Ovary (tissue), 10 donors: ENCODE measurements at places on chromosomes 4 and X. TPM values are rescaled to one million over a fixed set of nuclear protein-coding genes. Genes with fewer than 3 reads are reported as not detected.

- H3K4me3 ChIP-seq: peak within 1 kb of the TSS; percentile 93
- no peaks in the 10 kb centered on the region for H3K27me3 ChIP-seq
- DNase-seq: peak; percentile 95
Measured at GRCh38 chr4:183444214-183445096, at the start of gene CDKN2AIP. TSS of gene CDKN2AIP (plus strand) at chr4:183444636. CDS start at chr4:183444798, 162 bp downstream.

DNA sequence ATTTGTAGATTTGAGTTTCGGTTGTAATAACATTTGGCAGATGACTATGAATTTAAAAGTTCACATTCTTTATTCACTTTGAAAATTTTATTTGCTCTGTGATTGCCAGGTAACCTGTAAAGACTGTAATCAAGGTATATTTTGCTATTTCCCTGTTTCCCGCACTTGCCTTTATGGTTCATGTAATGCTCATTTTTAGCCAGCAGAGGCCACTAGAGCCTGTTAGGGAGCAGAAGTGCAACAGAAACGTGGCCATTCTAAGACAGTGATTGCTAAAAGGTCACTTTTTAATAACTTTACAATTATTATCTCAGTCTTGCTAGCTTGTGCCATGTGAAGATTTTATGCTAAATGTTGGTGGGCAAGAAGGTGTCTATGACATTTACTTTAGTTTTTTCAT, 12.4 kb downstream of the YIPF6 start:
- no peak overlapping the region for H3K4me3 ChIP-seq
- peaks cover 1% of the 10 kb centered on the region for H3K27me3 ChIP-seq
- peak; percentile 30 for DNase-seq
- no peaks in the 10 kb centered on the region for H3K36me3 ChIP-seq
- no peak overlapping the region for H3K27ac ChIP-seq

DNA sequence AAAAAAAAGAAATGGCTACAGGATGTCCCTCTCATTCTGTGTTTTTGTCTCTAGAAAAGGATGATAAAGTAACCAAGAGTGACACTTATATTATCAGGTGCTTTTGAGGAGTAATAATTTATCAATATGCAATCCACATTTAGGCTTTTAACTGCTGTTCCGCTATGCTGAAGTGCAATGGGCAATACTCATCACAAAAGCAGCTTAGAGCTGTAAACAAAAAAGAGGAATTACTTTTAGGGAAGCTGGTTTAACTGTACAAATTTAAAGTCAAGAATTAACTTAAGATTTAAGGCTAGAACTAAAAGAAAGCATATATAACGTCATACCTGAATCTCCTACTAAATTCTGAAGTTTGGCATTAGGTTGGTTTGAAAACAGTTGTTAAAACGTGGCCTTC, 93.5 kb upstream of the DDX3X start:
- no peak overlapping the region for H3K27ac ChIP-seq
- no peak for DNase-seq
- H3K4me3 ChIP-seq: no peak overlapping the region
- H3K4me1 ChIP-seq: no peaks in the 10 kb centered on the region

- no peak for DNase-seq
- no peaks in the 10 kb centered on the region for H3K36me3 ChIP-seq
- no peak overlapping the region for H3K4me3 ChIP-seq
- no peaks in the 10 kb centered on the region for H3K4me1 ChIP-seq
- no peaks in the 10 kb centered on the region for H3K27me3 ChIP-seq
Measured at GRCh38 chr4:115128037-115128436, 14.6 kb upstream of the NDST4 start.

- DNase-seq: no peak
- H3K4me1 ChIP-seq: no peaks in the 10 kb centered on the region
- H3K27me3 ChIP-seq: no peaks in the 10 kb centered on the region
- H3K27ac ChIP-seq: no peak overlapping the region
- no peaks in the 10 kb centered on the region for H3K36me3 ChIP-seq
- no peak overlapping the region for H3K4me3 ChIP-seq
Measured at GRCh38 chrX:119734897-119735339, 23.5 kb upstream of the SOWAHD start.

The TLR1 gene
- 7.0 TPM for total RNA-seq

GRCh38 chrX:119391279-119391678, 7.9 kb upstream of the SLC25A43 start:
- DNase-seq: no peak
- H3K27ac ChIP-seq: no peak overlapping the region
- no peaks in the 10 kb centered on the region for H3K36me3 ChIP-seq
- H3K4me3 ChIP-seq: no peak overlapping the region

GRCh38 chr4:1045595-1046201, 34.3 kb downstream of the FGFRL1 start:
- no peaks in the 10 kb centered on the region for H3K36me3 ChIP-seq
- H3K27me3 ChIP-seq: no peaks in the 10 kb centered on the region
- peak; percentile 38 for DNase-seq
- peaks cover 26% of the 10 kb centered on the region for H3K4me1 ChIP-seq
- no peak overlapping the region for H3K27ac ChIP-seq

GRCh38 chrX:83469551-83469950, 38.5 kb upstream of the POU3F4 start:
- H3K27ac ChIP-seq: no peak overlapping the region
- no peaks in the 10 kb centered on the region for H3K27me3 ChIP-seq
- H3K4me1 ChIP-seq: no peaks in the 10 kb centered on the region
- H3K36me3 ChIP-seq: no peaks in the 10 kb centered on the region
- H3K4me3 ChIP-seq: no peak overlapping the region
- DNase-seq: no peak

GRCh38 chr4:158268553-158268952, 58.3 kb downstream of the TMEM144 start:
- no peak for DNase-seq
- H3K4me1 ChIP-seq: no peaks in the 10 kb centered on the region
- no peak overlapping the region for H3K27ac ChIP-seq
- H3K27me3 ChIP-seq: no peaks in the 10 kb centered on the region
- H3K36me3 ChIP-seq: no peaks in the 10 kb centered on the region

The TLR2 gene
- 4.4 TPM for total RNA-seq

DNA sequence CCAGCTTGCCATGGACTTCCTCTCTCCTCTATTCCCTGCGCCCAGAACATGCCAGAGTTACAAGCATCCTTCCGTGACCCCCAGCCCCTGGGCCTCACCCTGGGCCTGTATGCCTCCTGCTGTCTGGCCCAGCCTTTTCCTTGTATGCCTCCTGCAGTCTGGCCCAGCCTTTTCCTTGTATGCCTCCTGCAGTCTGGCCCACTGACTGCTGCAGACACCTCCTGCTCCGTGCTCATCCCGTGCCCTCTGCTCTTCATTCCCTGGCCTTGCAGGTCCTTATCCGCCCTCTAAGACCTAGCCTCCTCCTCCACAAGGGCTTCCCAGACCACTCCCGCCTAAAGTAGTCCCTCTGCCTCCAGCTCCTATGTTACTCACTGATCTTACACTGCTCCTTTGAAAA, 44.2 kb downstream of the IRF2 start:
- H3K36me3 ChIP-seq: no peaks in the 10 kb centered on the region
- no peak overlapping the region for H3K4me3 ChIP-seq
- H3K27me3 ChIP-seq: no peaks in the 10 kb centered on the region
- peaks cover 12% of the 10 kb centered on the region for H3K4me1 ChIP-seq

GRCh38 chr4:70197842-70198241, 2.3 kb downstream of the ODAM start:
- no peak overlapping the region for H3K27ac ChIP-seq
- no peaks in the 10 kb centered on the region for H3K36me3 ChIP-seq
- no peak for DNase-seq
- no peak overlapping the region for H3K4me3 ChIP-seq
- no peaks in the 10 kb centered on the region for H3K4me1 ChIP-seq
- H3K27me3 ChIP-seq: no peaks in the 10 kb centered on the region

DNA sequence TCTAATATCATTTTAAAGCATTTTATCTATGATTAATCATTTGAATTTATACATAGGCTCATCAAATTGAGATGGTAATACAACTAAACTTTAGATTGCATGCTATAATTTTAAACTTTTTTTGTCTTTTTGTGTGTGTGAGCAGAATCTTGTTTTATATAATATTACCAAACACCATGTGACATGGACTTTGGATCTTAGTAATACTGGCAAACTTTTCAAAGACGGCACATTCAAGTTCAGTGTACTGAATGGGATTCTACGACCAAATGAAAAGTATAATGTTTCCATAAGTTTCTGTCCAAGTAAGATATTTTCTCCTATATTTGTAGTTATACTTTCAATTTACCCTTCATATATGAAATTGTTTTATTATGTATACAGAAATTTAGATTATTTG, 116.0 kb downstream of the CFAP47 start:
- no peak overlapping the region for H3K4me3 ChIP-seq
- DNase-seq: no peak
- H3K4me1 ChIP-seq: no peaks in the 10 kb centered on the region
- no peaks in the 10 kb centered on the region for H3K36me3 ChIP-seq
- H3K27ac ChIP-seq: no peak overlapping the region

GRCh38 chrX:129494887-129495286, 28.4 kb downstream of the SMARCA1 start:
- no peak overlapping the region for H3K27ac ChIP-seq
- no peak for DNase-seq
- H3K27me3 ChIP-seq: no peaks in the 10 kb centered on the region
- H3K4me1 ChIP-seq: no peaks in the 10 kb centered on the region

GRCh38 chr4:25667931-25668557, 12.4 kb downstream of the SLC34A2 start:
- H3K27me3 ChIP-seq: no peaks in the 10 kb centered on the region
- no peaks in the 10 kb centered on the region for H3K4me1 ChIP-seq
- no peak for DNase-seq
- no peak overlapping the region for H3K27ac ChIP-seq
- no peak overlapping the region for H3K4me3 ChIP-seq

- no peak overlapping the region for H3K4me3 ChIP-seq
- no peaks in the 10 kb centered on the region for H3K4me1 ChIP-seq
- DNase-seq: no peak
- H3K36me3 ChIP-seq: no peaks in the 10 kb centered on the region
Measured at GRCh38 chrX:148784137-148784536, 283.7 kb downstream of the AFF2 start.

The CLDN22 gene
- total RNA-seq: not detected

DNA sequence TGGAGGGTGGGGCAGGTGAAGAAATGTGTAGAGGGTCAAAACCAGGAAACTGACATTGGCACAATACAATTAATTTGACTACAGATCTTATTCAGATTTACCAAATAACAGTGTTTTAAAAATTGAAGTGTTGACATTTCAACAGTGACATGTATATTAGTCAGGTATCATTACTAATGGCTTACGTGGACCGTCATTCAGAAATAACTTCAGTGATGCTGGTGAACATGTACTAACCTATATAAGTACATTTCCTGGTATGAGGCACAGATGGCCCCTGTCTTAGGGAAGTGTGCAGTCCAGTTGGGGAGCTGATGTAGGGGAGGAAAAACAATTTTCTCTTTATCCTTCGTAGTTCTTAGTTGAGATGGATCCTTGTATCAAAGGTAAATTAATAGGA, 22.3 kb upstream of the MAOA start:
- no peak overlapping the region for H3K4me3 ChIP-seq
- H3K4me1 ChIP-seq: peaks cover 3% of the 10 kb centered on the region
- no peaks in the 10 kb centered on the region for H3K27me3 ChIP-seq
- DNase-seq: no peak
- no peak overlapping the region for H3K27ac ChIP-seq

The TEX13B gene
- total RNA-seq: not detected
